ENCODE measurements at places on chromosomes 7 and 10. TPM values are rescaled to one million over a fixed set of nuclear protein-coding genes. Genes with fewer than 3 reads are reported as not detected.

DNA sequence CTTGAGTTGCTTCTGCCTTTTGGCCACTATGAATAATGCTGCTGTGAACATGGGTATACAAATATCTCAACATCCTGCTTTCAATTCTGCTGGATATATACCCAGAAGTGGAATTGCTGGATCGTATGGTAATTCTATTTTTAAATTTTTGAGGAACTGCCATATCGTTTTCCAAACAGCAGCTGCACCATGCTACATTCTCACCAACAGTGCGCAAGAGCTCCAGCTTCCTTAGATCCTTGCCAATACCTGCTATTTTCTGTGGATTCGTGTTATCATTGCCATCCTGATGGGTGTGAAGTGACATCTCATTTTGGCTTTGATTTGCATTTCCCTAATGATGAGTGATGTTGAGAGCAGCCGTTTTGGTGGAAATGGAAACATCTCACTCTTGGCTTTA, 26.7 kb downstream of the FRMD4A start:
- DNase-seq: no peak

DNA sequence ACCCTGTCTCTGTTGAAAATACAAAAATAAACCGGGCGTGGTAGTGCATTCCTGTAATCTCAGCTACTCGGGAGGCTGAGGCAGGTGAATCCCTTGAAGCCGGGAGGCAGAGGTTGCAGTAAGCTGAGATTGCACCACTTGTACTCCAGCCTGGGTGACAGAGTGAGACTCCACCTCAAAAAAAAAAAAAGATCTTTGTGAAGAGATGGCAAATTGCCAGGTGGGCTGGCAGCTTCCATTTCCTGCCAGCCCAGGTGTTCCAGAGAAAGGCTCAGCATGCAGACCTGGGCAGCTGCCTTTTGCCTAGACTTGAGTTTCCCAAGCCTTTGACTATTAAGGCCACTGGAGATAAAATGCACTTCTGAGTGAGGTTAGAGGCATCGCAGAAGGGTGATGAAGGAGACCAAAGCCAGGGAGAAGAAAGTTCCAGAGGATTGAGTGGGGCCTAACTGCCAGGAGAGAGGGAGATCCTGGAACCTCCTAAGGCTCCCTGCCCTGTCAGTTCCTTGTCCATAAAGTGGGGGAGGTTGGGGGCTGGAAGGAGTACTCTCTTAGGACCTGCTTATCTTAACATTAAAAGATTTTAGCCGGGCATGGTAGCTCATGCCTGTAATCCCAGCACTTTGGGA, 10.0 kb upstream of the DDIT4 start:
- DNase-seq: no peak

DNA sequence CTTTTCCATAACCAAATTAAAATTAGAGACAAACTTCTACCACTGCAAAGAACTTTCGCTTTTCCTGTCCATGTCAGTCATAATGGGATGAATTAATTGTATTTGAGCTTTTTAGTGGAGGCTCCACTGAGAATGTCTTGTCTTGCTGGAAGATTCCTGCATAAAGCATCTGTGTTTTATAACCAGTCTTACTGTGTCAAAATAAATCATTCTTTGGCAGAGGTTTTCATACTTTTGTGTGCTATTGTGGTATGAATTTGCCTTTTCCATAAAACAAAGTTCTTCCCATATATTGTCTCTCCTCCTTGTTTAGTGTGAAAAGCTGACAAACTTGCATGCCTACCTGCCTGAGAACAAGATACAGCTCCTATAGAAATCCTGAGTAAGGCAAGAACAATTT, 124.8 kb upstream of the CCDC6 start:
- DNase-seq: no peak

DNA sequence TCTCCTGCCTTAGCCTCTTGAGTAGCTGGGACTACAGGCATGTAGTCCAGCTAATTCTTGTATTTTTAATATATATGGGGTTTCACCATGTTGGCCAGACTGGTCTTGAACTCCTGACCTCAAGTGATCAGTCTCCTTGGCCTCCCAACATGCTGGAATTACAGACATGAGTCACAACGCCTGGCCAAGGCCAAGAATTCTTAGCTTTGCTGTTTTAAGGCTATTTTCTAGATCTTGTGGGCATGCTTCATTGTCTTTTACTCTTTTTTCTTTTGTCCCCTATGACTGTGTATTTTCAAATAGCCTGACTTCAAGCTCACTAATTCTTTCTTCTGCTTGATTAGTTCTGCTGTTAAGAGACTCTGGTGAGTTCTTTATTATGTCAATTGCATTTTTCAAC, 56.4 kb upstream of the TAS2R16 start:
- peak; percentile 34 for DNase-seq

- DNase-seq: no peak
Measured at GRCh38 chr7:30925913-30926312, 14.3 kb downstream of the AQP1 start.

GRCh38 chr7:31099451-31100444, 47.6 kb downstream of the ADCYAP1R1 start:
- DNase-seq: no peak

GRCh38 chr10:59648711-59649201, 60.9 kb downstream of the SLC16A9 start:
- peak; percentile 31 for DNase-seq

DNA sequence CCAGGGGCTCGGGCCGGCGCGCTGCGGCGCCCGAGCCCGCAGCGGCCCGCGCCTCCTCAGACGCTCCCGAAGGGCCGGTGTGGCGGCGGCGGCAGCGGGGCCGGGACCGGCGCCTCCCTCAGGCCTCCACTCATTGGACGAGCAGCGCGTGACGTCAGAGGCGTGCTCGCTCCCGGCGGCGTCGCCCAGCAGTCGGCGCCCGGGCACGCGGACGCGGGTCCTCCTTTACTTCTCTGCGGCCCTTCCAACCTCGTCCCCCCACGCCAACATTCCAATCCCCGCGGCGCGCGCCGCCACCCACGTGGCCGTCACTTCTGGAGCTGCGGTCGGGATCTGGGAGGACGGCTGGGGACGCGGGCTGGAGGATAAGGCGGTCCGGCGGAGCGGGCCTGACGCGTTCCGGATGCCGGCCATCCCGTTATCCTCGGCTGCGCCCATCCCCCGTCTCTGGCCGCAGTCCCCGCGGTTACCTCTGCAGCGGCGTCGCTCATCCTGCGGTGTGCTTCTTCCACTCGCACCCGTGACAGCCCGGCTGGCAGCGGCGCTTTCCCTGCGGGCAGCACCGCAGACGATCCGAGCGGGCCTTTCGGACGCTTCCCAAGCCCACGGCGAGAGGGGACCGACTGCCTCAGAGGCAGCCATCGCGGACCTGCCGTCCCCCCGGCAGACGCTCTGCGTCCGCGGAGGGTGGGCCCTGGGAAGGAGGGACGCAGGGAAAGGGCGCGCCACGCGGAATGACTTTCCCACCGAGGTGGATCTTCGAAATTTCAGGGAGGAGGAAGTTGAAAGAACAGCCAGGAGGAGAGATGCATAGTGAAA, at the start of gene PDZD8:
PDZD8 (minus strand) TSS at position 81 of the 819 bp plus-strand sequence. CDS start 213 bp downstream, outside the sequence.
- peak; percentile 89 for DNase-seq

GRCh38 chr7:78232806-78233205, 434.2 kb downstream of the PHTF2 start:
- DNase-seq: peak; percentile 45

ADGRA1 gene
- not detected for total RNA-seq

DNA sequence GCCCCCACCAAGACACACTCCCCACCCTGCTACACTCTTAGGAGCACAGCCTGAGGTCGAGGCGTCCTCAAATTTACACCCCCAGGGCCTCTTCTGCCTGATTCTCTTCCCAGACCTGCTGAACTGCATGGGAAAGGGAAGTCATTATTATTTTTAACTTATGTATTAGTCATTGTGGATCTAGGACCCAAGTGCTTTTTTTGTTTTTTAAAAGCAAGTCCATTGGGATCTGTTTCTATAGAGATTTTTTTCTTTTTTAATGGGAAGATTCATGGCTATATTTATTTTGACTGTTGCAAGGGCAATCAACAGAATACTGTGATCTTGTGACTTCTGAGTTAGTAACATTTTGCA, 203.8 kb downstream of the ZMYND11 start:
- no peak for DNase-seq
